ENCODE measurements at places on chromosomes 12 and 14.

DNA sequence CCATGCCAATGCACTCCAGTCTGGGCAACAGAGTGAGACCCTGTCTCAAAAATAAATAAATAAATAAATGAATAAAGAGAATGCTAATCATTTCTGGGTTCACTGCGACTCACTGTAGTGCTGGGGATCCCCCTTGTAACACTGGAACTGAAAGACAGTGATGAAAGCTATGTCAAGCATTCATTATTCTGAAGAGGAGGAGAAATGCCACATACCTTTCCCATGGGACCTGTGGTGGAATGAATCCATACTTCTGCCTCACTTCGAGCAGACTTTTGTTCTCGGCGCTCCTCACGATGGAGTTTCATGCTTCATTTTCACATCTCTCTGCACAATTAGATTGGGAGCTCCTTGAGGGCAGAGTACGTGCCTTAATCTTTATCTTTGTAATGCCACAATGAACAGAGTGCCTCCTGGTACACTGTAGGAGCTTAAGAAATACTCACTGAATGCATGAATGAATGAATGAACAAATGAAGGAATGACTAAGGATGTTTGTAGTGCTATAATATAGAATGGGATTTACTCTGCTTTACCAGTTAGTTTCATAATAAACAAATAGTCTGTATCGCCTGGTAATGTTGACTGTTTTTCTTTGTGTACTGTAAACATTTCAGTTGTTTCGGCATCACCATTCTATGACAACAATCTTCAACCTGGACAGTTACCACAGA is 45.8 kb downstream of the DRAM1 start:
- DNase-seq: no peak

DNA sequence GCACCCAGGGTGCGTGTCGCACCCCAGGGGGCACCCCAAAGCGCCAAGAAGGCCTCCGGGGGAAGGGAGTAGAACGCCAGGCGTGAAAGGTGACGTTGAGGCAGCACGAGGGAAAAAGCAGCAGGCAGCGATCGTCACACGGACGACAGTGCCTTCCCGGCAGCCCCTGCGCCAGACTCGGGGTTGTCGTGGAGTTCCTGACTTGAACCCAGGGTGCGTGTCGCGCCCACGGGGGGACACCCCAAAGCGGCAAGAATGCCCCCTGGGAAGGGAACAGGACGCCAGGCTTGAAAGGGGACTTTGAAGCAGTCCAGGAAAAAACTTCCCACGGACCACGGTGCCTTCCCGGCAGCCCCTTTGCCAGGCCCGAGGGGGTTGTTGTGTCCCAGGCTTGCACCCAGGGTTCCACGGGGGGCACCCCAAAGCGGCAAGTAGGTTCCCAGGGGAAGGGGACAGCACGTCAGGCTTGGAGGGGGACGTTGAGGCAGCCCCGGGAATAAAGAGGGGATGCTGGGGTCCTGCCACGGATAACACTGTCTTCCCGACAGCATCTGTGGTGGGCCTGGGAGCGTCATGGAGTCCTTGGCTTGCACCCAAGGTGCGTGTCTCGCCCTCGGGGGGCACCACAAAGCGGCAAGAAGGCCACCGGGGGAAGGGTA is 159.2 kb upstream of the ALG10B start:
- no peak for DNase-seq

- no peak for DNase-seq
Observed at GRCh38 chr12:46386877-46387629, 14.5 kb upstream of the SLC38A2 start.

DNA sequence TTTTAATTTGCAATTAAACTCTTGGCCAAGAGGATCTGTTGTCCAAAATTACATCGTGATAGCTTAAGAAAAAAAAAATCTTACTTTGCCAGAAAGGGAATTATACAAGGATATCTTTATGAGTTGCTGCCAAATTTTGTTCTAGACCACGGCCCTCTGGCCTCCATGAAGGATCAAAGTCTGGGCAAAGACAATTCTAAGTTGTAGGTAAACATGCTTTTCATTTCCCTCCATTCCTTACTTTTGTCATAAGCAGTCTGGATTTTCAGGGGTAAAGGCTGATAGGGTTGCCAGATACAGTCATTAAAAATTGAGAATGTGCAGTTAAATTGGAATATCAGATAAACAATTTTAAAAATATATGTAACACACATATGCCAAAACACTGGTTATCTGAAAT is 135.1 kb downstream of the MON2 start:
- no peak for DNase-seq

GRCh38 chr12:11703378-11703777 is 53.9 kb downstream of the ETV6 start:
- no peak for DNase-seq

DNA sequence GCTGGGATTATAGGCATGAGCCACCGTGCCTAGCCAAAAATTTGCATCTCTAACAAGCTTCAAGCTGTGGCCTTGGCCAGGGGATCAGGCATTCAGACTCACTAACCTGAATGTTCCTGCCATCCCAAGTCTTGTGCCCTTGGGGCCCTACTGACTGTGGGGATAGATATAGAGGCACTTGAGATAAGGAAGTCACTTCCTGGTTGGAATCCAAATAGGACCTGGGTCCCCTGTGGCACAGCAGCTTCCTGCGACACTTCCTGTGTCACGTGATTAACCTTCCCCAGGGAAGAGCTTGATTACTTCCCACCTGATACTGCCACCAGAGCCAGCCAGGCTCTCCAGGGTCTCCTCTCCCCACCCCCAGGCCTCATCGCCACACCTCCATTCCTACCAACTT is 128.2 kb downstream of the BCL11B start:
- no peak for DNase-seq

DNA sequence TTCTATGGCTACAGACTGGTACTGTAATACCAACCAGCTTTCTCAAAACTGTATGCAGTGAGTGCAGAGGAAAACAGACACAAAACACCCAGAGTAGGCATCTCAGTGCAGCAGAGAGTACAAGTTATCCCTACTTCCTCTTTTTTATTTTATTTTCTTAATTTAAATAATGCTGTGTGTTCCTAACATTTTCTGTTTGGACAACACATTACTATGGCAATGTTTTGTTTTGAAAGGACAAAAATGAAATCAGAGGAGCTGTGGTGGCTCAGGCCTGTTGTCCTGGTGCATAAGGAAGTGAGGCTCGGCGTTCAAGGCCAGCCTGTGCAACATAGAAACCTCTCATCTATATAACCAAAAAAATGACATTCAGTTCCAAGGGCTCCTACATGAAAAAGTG is 33.7 kb upstream of the SELPLG start:
- DNase-seq: no peak

DNA sequence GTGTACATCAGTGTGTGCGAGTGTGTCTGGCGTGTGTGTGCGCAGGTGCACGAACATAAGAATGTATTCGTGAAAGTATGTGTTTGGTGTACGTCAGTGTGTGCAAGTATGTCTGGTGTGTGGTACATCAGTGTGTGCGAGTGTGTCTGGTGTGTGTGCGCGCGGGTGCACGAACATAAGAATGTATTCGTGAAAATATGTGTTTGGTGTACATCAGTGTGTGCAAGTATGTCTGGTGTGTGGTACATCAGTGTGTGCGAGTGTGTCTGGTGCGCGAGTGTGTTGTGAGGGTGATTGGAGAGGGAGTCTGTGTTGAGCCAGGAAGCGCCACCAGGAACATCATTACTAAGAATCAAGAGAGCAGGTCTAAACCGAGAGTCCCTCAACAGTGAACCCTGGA is 143.8 kb downstream of the BCL11B start:
- DNase-seq: no peak

DNA sequence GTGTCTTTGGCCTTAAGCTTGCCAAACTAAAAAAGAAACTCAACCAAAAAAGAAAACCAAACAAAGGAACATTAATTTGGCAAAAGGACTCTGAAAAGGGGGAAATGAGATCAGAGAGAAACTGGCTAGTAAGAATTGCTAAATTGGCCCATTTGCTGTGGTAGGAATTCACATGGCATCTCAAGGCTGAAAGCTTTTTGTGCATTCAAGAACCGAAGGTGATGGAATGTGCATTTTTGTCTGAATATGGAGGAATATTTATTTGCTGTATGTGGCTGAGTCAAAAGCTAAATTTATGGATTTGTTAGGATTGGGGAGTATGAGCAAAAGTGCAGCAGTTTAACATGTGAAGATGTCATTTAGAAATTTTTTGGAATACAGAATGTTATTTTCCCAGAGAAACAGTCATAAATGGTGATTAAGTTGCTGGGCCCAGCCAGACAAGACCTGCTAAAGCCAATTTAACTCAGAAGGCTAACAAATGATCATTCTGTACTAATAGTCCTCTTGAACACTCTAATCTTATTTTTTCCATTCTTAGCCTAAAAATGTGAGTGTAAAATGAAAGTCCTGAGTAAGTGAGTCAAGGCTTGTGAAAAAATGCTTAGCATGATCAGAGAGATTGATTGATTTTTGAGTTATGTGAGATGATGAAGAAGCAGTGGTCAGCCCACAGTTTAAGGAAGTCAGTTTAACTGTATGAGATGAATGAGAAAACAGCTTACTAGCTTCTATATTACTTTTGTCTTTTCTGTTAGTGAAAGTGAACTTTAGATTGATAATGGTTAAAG is 94.1 kb downstream of the ANO6 start:
- no peak for DNase-seq

DNA sequence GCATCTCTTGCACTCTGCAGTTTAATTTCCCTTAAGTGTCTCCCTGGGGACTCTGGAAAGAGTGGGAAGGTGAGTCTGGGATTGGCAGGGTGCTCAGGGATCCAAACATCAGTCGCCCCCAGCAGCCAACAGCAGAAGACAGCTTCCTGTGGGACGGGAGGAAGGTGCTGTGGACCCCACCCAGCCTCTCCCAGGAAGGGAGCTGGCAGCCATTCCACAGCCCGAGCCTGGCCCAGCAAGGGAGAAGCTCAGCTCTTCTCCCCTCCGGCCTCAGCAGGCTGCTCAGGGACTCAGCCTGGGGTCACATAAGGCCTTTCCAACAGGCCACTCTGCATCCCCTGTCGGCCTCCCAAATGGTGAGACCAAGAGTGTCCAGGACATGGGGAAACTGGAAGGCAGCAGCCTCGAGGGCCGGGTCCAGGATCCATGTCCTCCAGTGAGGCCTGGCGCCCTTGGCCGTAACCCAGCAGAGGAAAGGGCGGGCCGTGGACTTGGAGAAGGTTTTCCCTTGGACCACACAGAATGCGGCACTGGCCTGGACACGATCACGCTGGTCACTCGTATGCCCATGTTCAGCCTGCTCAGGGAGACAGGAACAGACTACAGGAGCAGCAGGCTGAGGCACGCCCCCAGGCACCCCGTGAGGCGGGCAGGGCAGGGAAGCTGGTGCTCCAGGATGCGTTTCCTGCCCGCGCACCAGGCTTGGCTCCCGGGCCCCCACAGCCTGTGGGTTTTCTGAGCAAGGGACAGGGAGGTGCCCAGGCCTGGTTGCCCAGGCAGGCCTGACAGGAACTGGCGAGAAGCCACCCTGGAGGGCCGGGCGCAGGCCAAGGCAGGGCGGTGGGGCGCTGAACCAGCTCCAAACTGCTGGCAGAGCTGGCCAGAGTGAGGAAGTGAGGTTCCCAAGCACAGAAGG is 3.5 kb downstream of the XRCC3 start:
- no peak for DNase-seq

DNA sequence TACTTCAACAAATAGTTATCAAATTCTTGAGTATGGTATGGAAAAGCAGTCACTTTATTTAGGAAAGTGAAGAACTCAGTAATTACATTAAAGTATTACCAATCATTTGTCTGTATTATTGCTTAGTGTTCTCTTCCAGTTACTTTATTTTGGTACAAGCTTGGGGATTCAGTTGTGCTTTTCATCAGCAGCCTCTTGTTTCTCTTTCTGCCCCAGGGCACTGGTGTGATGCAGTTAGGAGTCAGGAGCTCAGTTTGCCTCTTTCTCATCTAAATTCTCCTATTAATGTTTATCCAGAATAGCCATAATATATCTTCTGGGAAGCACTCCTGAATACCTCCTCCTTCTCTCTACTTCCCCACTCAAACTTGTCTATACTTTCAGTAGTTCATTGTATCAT is 25.7 kb downstream of the PMCH start:
- no peak for DNase-seq

DNA sequence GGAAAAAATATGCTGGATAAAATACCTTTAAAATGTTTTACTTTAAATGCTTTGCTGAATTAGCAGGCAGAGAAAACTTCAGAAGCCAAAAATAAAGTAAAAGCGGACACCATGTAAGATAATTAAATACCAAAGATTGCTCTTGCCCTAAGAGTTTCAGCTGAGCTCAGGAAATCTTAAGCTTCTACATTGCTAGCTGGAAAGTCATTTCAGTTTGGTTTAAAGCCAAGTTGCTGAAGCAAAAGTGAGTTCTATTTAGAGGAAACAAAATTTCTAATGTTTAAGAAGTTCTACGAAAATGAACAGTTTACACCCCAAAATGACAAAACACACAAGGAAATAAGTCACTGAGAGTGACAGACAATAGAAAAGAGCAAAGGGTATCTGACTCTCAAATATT is 310.0 kb downstream of the ADAMTS20 start:
- DNase-seq: no peak

DNA sequence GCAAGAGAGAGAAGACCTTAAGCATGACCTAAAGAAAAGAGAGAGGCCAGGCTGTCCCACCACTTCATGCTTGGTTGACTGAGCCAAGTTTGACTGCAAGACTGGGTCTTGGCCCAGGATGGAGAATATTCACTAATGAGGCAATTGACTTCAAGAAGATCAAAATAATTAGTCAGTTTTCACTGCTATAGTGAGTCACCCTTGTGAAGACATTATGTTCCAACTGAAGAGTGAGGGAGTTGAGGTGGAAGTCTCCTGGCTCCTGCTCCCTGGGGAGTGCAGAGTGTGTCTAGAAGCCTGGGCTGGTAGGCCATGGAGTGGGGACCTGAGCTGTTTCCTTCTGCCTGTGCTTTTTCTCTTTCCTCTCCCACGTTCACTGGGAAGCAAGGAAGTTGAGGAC is 117.6 kb downstream of the CACNA1C start:
- DNase-seq: no peak

- DNase-seq: no peak
Observed at GRCh38 chr12:89919241-89919906, 210.7 kb upstream of the ATP2B1 start.

GRCh38 chr12:18153826-18154225 is 63.8 kb upstream of the RERGL start:
- no peak for DNase-seq

DNA sequence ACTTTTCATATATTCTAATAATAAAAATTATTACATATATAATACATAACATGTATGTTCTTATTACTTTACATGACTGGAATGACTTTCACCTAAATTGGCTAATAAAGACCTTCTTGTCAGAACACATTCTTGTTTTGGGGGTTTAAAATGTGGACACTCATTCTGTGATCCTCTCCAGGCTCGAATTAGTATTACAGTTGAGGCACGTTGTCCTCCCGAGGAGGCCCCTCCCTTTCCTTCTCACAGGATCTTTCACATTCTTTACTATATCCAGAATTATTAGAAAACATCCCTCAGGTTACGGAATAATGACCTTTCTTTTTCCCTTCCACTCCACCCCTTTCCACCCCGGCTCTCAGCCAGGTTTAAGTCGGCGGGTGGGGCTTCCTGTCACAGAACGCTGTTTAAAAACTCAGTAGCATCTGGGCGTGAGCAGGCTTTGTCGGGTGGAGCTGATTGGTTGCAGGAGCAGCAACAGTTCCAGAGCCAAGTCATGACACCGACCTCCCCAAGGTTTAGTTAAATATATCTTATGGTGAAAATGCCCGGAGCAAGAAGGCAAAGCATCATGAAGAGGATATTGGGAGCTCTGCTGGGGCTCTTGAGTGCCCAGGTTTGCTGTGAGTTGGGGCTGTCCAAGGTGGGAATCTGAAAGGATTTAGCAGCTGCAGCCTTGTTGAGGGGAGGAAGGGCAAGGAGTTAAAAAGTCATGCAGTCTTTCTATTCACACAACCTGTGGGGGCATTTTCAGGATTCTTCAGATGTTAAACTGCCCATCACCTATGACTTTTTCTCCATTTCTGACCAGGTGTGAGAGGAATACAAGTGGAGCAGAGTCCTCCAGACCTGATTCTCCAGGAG is 396.7 kb upstream of the OR4E1 start:
- DNase-seq: peak; percentile 43

Measured in stimulated activated CD4-positive, alpha-beta T cell treated with anti-CD3 and anti-CD28 coated beads, Interleukin-4, amount 100 ng/mL, for 1 hour (primary cell).